ENCODE measurements at places on chromosomes 11 and 22.

- DNase-seq = no peak
These were observed 10.2 kb downstream of the SYTL2 start for GRCh38 chr11:85800595-85801342.

GRCh38 chr11:65362320-65362931 lies 7.9 kb downstream of the TIGD3 start:
- no peak for DNase-seq

- DNase-seq = no peak
These were observed 31.7 kb downstream of the PAX6 start for GRCh38 chr11:31779374-31779791.

GRCh38 chr11:58796333-58796732 lies 48.2 kb downstream of the GLYATL2 start:
- no peak for DNase-seq

DNA sequence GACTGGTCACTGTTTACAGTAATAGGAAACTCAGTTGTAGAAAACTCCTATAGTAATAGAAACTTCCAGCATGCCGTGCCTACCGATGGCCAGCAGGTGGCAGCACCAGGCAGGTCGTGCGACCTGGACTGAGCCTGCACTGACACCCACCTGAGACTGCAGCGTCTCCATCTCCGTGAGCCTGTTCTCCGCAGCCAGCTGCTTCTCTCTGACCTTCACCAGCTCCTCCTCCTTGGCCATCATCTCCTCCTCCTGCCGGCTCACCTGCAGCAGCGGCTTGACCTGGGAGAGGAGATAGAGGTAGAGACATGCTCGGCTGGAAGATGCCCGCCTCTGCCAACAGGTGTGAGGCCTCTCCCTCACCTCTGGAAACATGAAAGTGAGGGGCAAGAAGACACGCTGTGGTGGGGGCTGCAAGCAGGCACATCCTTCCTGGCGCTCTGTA lies 48.5 kb downstream of the APOL1 start:
- peak; percentile 82 for DNase-seq

GRCh38 chr11:57815877-57816276 lies 54.3 kb downstream of the CTNND1 start:
- DNase-seq = no peak

DNA sequence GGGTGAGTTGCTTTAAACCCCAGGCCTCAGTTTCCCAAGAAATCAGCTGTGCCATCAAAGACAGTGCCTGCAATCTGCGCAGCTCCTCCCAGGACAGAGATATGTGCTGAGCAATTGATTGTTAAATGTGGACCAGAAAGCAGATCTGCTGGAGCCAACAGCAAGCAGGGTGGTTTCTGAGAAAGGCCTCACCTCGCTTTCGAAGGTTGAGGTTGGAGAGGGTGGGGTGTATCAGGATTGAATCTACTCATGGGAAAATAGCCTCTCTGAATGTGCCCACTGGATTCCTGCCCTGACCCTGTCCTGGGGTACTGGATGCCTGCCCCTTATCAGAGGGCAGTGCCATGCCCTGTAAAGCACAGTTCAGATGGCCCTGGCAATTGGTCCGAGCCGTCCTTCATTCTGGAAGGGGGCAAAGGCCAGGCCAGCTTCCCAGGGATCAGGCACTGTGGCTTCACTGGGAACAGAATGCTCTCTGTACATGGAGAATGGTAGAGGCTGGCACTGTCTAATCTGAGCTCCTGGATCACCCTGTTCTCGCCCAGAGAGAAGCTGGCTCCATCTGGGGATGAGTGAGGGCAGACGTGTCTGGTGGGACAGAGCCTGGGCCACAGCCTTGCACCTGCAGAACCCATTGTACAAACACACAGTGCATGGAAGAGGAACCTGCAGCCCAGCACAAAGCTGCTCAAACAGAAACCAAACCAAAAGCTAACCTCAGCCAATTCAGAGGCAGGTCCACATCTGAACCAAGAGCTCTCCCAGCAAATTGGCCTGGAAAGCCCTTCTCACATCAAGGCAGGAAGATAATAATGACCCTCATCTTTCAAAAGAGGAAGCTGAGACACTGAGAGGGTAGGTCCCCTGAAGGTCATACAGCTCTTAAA lies 15.2 kb downstream of the DHCR7 start:
- no peak for DNase-seq

DNA sequence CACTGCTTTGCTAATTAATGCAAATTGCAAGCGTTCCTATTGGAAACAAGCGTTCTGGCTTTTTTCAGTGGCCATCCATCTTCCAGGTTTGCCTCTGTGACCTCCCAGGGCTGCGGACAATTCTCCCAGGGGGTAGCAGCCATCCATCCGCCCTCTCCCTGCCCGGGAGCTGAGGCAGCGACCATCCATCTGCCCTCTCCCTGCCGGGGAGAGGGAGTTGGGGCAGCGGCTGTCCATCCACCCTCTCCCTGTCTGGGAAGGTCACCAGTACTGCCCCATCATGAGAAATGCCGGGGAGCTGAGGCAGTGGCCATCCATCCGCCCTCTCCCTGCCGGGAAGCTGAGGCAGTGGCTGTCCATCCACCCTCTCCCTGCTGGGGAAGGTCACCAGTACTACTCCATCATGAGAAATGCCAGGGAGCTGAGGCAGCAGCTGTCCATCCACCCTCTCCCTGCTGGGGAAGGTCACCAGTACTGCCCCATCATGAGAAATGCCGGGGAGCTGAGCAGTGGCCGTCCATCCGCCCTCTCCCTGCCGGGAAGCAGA lies 394.7 kb downstream of the BRD1 start:
- DNase-seq = no peak

- no peak for DNase-seq
These were observed 57.9 kb downstream of the NECTIN1 start for GRCh38 chr11:119671051-119671450.

DNA sequence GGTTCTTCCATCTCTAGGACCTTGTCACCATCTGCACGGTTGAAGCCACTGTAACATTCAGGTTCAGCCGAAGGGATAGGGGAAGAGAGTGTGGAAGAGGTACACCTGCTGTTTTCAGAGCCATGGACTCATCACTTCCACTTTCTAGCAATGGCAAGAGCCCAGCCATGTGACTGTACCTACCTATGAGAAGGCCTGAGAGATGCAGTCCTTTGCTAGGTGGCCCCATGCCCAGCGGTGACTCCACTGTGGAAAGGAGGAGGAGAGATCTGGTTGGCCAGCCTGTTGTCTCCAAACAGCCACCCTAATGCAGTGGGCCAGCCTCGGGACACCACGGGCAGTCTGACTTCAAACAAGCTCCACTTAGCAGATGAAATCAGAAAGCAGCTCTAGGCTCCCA lies 16.0 kb downstream of the RASD2 start:
- no peak for DNase-seq

GRCh38 chr11:121670266-121670665 lies 217.5 kb upstream of the SORL1-AS1 start:
- DNase-seq = no peak

GRCh38 chr11:72369743-72370142 lies 64.6 kb downstream of the CLPB start:
- DNase-seq = no peak

DNA sequence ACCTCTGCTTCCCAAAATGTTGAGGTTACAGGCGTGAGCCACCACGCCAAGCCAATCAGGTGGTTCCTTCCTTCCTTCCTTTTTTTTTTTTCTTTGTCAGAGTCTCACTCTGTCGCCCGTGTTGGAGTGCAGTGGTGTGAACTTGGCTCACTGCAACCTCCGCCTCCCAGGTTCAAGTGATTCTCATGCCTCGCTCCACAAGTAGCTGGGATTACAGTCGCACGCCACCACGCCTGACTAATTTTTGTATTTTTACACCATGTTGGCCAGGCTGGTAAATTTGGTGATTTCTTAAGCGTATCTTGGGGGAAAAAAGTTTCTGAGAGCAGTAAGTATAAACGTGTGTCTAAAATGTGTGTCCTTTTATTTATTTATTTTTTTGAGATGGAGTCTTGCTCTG lies 18.2 kb upstream of the SPINDOC start:
- DNase-seq = no peak

- peak; percentile 73 for DNase-seq
These were observed 3.5 kb downstream of the OSM start for GRCh38 chr22:30262917-30263741.

GRCh38 chr11:100861212-100861611 lies 174.1 kb downstream of the ARHGAP42 start:
- no peak for DNase-seq

DNA sequence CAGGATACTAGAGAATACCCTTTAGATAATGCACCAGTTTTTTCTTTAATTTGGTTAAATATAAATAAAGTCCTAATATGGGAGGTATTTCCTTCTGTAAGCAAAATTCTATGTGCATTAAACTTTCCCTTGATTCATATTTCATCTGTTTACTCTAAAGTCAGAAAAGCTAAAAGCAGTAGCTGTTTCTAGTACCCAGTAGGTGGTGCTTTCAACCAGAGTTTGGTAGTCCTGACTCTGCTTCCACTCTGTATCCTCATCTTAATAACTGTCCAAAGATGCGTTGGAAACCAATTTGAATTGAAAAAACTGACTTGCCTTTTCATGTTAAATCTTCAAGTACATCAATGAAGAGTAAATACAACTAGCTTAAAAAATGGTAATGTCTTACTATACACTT lies 1065.2 kb downstream of the JRKL start:
- DNase-seq = no peak

DNA sequence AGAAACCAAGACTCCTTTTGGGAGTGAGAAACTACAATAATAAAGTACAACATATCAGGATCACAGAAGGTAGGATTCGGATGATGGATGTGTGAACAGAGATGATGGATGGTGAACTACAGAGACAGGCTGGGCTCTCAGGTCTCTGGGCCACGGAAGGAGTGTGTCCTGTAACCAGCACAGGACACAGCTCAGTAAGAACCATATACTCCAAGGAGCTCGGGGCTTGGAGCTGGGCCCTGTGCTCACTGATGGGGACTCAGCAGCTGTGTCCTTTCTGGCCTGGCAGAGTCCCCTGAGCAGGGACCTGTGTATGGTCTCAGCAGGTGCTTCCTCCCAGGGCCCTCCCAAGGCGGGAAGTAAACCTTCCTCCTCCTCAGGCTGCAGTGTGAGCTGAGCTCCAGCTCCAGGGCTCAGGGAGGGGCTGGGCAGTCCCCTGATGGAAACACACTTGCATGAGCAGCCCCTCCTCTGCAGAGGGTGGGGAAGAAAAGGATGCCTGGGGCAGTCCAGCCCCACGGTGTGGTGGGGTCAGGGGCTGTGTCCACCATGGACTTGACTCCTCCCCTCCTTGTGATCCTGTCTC lies 39.8 kb upstream of the TOP3B start:
- DNase-seq = no peak

- DNase-seq = no peak
These were observed 52.9 kb upstream of the RTL6 start for GRCh38 chr22:44550711-44551491.

GRCh38 chr11:37504060-37504611 lies 906.1 kb upstream of the RAG2 start:
- no peak for DNase-seq

DNA sequence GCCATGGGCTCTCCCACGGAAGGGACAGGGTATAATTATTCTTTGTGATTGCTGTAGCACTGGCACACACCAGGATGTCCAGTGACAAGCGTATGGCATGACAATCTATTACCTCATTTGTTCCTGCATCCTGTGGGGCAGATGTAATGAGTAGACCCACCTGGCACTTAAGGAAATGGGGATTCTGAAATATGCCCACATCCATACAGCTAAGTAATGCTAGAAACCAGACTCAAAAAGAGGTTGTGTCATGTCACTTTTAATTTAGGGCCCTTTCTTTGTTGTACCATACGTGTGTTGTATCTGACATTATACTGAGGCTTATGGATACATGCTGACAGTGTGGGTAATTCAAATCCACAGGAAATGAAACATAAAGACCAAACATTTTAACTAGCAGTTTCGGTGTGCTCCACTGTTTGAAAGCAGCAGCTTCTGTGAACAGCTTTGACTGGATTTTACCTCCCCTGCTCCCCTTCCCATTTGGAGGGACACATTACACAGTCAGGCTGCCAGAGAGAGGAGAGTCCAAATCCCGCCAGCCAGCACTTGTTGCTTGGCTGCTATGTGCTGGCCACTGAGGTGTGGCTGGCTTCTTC lies 21.2 kb downstream of the GRAMD1B start:
- no peak for DNase-seq

Measured in T-helper 1 cell (primary cell).